ENCODE measurements at places on chromosomes 11 and 22. TPM values are rescaled to one million over a fixed set of nuclear protein-coding genes. Genes with fewer than 3 reads are reported as not detected.

DNA sequence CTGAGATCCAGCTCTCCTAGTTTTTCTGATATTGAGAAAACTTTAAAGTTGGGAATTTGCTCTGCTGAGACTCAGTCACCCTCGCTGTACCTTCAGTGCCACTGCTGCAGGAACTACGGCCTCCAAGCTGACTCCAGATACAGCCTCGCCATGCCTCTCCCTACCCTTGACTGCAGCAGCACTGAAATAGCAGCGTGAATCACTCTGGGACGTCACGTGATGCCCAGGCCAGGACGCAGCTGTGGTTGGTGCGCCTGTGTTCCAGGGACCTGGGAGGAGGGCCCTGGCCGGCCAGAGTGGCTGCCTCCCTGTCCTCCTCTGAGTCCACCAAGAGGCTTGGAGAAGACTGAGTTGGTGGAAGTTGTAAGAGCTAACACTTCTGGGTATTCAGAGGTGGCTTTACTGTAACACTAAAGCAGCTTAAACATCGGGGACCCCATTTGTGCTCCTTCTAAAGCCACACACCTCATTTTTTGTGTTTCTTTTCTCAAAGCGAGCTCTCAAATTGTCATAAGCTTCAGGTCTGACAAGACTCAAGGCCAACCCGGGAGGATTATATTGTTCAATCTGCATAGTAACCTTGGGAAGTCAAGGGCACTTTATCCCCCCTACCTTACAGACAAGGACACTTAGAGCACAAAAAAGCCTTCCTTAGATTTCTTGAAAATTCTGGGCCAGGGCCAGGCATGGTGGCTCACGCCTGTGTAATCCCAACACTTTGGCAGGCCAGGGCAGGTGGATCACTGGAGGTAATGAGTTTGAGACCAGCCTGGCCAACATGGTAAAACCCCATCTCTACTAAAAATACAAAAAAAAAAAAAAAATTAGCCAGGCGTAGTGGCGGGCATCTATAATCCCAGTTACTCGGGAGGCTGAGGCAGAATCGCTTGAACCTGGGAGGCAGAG is 4.2 kb upstream of the STIP1 start:
- DNase-seq: peak; percentile 51

DNA sequence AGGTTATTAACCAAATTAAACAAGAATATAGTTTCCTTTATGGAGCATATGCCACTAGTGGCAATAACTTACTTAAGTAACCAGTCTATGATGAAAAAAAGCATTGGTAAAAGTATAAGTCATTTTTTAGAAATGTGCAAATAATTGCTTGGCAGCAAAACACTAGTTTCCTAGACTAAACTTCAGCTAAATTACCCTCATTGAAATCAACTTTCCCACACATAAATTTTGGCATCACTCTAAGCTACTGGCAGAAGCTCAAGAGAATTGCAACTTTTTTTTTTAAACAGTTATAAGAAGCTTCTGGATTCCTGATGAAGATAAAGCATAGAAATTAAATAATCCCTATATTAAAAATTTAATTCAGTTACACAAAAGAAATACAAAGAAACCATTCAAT is 12.5 kb downstream of the CCDC34 start:
- DNase-seq: no peak

- no peak for DNase-seq
Observed at GRCh38 chr11:41058138-41058537, 401.3 kb downstream of the LRRC4C start.

DNA sequence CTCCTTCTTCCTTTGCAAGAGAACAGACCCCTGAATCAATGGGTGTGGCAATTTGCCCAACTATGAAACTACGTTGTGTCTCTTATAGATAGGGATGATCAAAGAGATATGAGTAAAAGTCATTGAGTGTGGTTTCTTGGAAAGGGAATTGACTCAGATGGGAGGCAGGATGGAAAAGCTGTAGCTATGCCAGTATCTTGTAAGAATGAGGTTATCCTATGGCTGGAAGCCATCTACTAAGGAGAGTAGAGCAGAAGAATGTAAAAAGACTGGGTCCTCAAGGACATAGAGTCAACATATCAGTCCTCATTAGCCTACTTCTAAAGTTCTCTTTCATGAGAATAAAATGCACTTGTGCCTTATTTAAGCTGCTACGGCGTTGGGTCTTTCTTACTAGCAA is 78.9 kb upstream of the POU2AF2 start:
- DNase-seq: no peak

DNA sequence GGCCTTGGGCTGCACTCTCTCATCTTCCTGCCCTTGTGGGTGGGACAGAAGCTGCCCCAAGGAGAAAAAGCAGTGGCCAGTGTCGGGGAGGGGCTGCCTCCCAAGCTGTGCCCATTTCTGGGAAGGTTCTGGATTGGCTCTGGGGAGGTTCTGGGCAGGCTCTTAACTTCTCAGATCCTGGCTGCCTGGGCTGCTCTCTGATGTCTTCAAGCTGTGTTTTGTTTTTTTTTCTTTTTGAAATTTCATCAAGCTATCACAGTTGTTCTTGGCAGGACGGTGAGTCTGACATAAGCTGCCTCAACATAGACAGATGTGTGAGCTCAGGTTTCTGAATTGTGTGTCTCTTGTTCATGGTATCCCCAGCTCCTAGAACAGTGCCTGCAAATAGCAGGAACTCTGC is 1032.0 kb downstream of the BRD1 start:
- DNase-seq: no peak

DNA sequence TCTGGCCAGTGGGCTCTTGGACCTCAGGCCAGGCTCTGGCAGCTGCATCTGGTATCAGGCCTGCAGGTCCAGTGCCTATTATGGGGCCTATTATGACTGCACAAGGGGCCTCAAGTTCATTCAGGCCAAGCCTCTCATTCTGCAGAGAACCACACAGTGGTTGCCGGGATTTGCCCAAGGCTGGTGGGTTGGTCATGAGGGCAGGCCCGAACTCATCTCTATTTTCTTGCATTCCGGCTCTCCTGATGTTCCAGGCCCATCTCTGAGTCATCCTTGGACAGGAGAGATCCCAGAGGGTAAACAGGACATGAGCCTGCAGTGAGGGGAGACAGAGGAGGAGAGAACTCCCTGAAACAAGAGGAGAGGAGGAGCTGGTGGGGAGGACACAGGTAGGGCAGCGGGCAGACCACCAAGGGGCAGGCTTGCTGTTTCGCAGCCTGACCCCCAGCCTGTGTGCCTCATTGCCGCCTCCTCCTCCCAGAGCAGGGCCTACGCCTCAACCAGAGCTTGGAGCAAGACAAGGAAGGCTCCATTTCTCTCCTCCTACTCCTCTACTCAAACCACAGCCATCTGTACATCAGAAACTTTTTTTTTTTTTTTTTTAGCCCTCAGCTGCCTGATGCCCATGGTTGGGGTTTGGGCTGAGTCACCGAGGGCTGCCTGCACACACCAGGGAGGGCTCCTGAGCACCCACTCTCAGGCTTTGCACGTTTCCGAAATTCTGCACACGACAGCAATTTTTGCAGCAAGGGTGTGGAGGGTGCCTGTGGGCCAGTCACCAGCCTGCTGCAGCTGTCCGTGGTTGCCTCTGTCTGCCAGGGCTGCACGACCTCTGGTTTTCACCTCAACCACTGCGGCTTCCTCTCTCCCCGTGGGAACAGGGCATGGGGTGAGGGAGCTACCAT is 12.7 kb upstream of the TREH start:
- DNase-seq: no peak

DNA sequence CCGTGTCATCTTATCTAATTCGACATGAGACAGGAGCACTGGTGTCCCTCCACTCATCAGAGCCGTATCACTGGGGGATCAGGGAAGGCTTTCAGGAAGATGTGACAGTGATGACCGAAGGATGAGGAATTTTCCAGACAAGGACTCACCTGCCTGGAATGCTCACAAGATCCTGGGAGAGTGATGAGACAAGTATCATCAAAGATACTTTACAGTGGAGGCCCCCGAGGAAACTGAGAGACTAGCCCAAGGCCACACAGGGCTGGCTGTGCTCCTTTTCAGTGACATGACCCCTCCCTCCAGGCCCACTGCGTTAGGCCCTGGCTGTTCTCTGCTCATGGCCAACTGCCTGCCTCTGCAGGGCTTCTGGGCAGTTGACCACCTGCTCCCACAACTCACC is 13.0 kb downstream of the CLPB start:
- DNase-seq: no peak

DNA sequence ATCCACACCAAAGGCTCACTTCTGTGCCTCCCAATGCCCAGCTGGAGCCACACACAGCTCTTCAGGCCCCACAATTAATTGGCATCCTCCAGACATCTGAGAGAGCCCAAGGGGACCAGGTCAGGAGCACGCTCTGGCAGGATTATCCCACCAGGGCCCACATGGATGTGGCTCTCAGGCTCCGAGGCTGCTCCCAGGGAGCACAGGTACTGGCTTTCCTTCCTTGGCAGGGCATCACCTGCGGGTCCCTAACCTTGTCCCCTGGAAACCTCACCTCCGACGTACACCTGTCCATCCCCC is 54.3 kb downstream of the CD6 start:
- no peak for DNase-seq

DNA sequence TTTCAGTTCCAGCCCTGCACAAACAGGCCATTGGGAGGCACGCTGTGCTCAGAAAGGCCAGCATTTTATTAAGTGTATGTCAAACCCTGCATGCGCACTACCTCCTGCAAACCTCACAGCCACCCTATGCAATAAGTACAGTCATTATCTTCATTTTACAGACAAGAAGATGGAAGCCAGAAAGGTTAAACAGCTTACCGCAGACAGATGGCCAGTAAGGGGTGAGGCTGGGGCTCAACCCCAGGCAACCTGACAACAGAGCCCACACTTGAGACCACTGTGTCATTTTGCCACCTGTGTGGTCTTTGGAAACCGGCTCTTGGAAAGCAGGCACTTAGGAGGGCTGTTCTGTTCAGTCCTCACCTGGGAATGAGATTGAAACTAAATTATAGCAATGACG is 142.3 kb downstream of the NXPE2 start:
- no peak for DNase-seq

DNA sequence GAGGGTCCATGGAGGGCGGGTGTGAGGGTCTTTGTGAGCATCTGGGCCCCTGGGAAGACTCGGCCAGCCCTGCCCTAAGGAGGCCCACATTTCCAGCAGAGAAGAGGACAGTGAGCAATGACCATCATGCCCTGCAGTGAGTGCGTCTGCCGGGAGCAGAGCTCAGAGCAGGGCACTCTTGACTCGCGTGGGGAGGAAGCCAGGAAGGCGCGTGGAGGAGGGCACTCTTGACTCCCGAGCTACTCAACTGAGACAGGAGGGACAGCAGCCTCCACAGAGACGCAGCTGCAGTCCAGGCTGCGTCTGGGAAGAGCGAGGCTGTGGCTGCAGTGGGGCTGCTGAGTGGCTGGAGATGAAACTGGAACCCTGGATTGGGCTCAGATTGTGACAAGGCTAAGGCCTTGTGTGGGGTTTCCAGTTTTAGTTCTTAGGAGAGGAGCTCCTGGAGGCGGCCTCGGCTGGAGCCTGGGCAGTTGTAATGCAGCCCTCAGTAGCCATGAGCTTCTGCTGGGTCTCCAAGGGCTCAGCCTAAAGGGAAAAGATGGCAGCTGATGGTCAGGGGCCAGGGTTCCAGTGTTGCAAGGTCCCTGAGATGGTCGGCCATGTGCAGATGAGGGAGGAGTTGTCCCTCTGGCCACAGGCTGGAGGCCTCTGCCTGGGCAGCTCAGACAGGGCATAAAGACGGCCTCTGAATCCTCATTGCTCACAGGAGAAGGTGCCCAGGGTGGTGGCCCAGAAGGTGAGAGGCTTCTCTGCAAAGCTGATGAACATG is 264.7 kb upstream of the B3GAT1 start:
- no peak for DNase-seq

DNA sequence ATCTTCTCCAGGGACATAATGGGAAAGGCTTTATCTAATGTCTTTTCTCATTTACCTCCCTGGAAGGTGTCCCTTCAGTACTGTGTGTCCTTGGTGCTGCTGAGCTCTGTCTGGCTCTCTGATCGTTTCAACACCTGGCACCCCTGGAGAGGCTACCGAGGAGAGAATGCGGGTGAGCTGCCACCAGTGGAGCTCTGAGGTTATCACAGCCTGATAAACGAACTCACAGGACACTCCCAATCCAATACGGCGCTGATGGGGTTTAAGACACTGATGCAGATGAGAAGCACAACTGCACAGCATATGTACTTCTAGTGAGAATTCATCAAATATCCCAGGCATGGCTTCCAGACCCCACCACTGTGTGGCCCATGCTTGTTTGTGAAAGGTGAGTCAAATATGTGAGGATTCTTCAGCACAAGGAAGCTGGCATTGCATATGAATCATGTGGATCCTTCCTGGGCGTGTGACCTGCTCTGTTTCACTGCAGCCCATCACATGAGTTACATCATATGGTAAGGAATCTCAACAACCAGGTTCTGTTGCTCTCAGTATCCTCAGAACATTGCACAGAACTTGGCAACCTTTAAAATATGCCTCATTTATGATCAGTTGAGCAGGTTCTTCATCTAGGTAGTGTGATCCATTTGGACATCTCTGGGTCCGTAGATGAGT is 34.8 kb upstream of the VWA5A start:
- no peak for DNase-seq

DNA sequence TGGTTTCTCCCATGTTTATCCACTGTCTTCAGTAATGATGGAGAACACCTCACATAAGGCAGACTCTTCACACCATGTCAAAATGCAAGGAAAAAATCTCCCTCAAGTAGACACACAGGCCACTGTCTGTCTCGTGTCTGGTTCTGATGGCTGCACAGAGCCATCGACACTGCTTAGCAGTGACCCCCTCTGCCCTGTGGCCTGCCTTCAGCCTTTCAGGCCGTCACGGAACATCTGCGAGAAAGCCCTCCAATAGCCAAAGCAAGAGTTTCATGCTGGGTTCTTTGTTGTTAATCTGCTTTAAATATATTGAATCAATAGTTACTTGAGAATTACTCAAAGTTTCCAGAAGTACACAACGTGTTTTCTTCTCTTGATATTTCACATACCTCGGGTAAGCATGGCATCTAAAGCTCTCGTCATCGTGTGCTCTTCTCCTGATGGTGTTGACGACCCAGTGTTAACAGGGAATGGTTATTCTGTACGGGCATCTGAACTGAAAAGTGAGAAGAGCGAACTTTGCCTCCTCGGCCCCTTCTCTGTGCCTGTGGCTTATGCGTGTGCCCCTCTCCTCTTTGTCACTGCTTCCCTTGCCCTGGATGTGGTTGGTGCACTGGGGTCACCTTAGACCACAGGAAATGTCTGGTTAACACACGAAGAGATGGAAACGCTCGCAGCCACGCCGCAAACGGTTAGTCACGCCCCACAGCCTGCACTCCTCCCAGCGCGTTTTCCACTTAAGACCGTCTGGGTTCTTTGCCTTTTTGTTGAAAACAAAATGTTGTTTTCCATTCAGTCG is 33.4 kb upstream of the CTTN start:
- DNase-seq: no peak

- no peak for DNase-seq
Observed at GRCh38 chr22:32747588-32747987, 53.9 kb upstream of the TIMP3 start.

Gene JAML
- 13.5 TPM for total RNA-seq

Gene STK33
- total RNA-seq: 0.67 TPM

Gene SNU13
- 35.3 TPM for total RNA-seq

Gene SYT9
- total RNA-seq: 5.4 TPM

Gene BUD13
- 5.9 TPM for total RNA-seq

All from liver (tissue), 10 donors.